IPS DF 6.9 (cell line): ENCODE measurements at places on chromosomes 6 and 20.

- no peak for DNase-seq
These were observed 225.9 kb downstream of the NKAIN2 start for GRCh38 chr6:124029567-124029966.

- no peak for DNase-seq
These were observed 27.3 kb downstream of the CDK5RAP1 start for GRCh38 chr20:33373735-33374605.

GRCh38 chr20:18258126-18258860, 30.0 kb upstream of the ZNF133 start:
- no peak for DNase-seq

DNA sequence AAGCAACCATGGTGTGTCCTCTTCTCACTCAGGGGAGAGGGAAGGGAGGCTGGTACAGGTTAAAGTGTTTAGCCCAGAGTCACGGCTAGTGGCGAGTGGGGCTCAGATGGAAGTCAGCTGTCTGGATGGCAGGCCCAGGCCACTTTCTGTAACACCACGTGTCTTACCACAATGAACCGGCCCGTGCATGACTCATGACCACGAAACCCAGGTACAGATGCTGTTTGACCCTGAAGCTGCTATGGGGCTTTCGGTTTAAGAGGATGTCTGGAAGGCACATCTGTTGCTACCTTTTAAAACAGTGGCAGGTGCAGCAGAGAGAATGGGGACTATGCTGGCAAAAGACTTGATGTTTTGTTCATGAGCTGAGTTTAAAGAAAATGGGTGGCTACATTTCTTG, 36.5 kb upstream of the MPC1 start:
- no peak for DNase-seq

- no peak for DNase-seq
These were observed 613.5 kb downstream of the C6orf118 start for GRCh38 chr6:164695896-164696295.

DNA sequence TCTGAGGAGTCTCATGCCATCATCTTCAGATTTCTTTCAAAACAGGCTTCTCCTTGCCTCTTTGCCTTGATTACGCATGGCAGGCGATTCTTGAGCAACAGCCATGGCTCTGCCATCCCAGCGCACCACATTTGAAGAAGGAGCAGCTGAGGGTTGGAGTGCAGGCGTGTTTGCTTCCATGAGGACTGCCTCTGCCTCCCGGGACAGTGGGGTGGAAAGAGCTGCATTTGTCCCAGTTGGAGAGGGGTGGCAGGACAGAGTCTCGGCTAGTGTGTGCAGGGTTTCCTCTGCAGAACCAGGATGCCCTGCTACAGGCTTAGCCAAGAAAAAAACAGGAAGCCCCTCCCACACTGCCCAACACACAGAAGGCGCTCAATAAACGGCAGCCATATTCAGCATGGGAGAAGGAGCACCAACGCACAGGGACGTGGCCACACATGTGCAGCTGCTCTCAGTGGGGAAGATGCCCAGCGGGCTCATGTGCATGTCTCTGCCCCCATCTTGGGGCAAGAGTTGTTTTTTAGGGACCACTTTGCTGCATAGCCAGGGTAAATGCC, 36.6 kb downstream of the IRF4 start:
- DNase-seq, result no peak

DNA sequence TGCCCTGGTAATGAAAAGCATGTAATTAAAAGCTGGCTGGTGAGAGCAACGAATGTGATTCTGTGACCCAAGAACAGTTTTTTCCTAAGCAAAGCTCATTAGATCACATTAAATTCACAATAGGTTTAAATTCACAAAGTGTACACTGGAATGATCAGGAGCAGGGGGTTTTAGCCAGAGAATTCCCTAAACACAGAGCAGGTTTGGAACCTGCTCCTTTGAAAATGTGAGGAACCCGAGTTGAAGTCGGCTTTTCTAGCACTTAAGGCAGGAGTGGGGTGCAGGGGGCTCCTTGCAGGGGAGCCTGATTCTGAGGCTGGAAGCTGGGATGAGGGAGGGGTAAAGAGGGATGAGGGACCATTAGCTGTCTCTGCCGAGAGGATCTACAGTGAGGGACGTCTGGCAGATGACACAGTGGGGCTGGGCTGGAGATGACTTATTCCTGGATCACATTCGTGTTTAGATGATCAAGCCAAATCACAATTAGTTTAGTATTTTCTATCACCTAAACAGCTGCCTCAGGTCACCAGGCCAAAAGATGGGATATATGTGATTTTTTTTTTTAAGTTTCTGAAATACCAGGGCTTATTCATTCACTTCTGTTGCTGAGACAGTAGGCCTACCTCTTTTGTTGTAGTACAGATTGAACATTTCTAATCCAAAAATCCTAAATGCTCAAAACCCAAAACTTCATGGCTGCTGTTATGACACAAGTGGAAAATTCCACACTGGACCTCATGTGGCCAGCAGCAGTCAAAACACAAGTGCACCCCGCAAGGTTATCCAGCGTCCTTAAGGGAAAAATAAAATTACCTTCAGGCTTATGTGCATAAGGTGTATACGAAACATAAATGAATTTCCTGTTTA, 93.1 kb upstream of the HIVEP1 start:
- DNase-seq, result no peak

DNA sequence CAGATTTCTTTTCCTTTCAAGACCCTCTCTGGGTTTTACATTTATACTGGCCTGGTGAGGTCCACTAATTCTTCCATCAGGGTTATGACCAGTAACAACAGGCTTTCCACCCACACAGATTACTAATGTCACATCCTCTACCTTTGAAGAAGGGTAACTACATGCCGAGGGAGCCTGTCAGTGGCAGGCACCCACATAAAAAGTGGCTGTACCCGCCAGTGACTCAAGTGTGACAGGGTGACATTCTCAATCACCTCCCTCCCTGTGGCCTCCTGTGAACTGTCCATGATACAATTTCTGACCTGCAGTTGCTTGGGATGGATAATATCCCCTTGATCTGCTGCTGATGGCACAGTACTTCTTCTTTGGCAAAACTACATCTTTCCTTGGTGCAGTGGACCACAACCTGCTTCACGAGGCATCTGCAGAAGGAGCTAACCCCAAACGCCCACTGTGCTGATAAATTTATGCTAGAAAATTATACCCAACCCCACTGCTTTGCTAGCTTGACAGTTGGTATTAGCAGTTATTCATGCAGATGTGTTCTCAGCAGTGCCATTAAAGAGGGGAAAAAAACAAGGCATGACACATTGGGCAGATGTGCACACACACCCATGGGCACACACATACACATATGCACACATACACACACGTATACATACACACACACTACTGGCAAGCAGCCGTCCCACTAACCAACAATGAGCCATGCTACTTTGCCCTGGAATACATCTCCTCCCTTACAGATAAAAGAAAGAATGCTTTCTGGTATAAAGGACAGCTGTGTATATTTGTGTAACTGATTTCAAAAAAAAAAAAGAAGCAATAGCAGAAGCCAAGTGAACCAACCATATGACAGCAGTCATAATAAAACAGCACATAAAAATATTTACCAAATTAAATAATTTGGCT, 20.8 kb downstream of the GFOD1 start:
- DNase-seq, result no peak

DNA sequence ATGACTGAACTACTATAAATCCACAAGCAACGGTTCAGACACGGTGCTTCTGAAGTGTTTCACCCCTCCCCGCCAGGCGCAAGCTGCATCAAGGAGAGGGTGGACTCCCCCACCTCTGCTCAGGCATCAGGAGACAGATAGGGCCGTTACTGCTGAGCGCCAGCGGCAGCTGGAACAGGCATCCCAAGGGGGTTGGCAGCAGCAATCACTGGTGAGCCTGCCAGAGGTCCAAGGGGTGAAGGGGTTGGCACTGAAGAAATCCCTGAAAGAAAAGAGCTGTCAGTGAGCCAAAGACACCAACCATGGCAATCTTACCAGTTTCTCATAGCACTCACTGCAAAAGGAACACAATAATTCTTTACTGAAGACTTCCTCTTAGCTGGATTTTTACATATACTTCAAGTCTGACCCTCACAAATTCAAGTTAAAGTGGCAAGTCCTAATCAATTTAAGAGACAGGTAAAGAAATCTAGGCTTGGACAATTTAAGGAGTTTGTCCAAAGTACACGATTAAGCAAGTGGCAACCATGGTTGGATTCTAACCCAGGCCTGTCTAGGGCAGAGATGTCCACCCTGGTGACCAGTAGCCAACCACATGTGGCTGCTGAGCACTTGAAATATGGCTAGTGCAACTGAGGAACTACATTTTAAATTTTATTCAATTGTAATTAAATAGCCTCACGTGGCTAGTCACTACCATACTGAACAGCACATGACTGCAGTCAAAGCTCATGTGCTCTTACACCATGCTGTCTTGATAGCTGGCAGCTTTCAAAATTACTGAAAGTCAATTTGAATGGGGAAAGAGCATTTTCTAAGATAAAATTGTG, 21.7 kb upstream of the TBC1D20 start:
- no peak for DNase-seq

DNA sequence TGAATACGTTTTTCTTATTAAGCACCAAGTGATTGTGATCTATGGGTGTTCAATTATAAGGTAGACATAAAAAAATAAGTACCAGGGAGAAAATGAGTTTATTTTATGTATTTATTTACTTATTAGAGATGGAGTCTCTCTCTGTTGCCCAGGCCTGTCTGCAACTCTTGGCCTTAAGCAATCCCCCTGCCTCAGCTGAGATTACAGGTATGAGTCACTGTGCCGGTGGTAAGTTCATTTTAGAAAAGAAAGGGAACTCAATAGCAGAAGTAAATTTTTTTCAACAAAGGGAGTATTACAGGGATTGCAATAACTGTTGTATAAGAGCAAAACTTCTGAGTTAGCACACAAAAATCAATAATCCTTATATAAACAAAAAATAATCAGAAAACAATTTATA, 98.7 kb upstream of the FUT9 start:
- no peak for DNase-seq

- peak; percentile 31 for DNase-seq
These were observed 51.7 kb downstream of the CHMP4B start for GRCh38 chr20:33862709-33863403.

- DNase-seq, result no peak
These were observed 68.1 kb upstream of the SNRPB2 start for GRCh38 chr20:16661756-16662155.

GRCh38 chr6:83431545-83432155, 799 bp upstream of the ME1 start:
- DNase-seq, result no peak

DNA sequence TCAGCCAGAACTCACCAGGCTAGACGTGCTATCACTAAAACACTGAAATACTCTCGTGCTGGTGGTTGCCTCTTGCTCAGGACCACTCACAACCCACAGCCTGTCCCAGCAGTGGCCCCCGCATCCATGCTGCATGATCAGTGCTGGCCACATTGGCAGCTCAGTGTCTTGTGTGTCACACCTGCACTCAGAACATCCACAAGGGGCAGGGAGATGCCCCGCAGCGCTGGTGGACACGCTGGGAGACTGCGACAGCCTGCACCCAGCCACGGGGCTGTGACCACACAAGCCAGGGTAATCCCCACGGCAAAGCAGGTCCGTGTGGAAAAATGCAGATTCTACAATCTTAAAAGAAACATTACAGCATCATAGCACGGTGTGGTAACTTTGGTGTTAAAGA, 23.9 kb upstream of the APMAP start:
- DNase-seq, result no peak

GRCh38 chr6:132147530-132148011, 196.4 kb upstream of the CCN2 start:
- DNase-seq, result no peak

DNA sequence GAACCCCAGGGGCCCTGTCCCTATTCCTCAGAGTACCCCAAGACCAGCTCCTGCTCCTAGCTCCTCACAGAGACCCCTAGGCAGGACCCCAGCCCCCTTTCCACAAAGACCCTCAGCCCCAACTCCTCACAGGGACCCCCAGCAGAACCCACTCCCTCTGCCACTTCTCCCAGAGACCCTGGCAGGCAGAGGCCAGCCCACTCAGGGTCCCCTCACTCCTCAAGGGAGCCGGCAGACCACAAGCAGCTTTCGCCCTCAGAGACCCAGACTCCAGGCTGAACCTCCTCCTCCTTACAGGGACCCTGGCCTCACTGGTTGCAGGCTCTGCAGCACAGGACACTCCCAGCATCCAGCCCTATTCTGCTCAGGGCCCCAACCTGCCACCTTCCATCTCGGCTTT, 575 bp downstream of the SLC44A4 start:
- DNase-seq, result no peak

GRCh38 chr20:13085275-13085674, 76.5 kb downstream of the SPTLC3 start:
- DNase-seq, result no peak

- DNase-seq, result no peak
These were observed 153.0 kb downstream of the BCAS1 start for GRCh38 chr20:53917145-53918019.

- DNase-seq, result no peak
These were observed 52.7 kb downstream of the TXLNB start for GRCh38 chr6:139239064-139239463.

DNA sequence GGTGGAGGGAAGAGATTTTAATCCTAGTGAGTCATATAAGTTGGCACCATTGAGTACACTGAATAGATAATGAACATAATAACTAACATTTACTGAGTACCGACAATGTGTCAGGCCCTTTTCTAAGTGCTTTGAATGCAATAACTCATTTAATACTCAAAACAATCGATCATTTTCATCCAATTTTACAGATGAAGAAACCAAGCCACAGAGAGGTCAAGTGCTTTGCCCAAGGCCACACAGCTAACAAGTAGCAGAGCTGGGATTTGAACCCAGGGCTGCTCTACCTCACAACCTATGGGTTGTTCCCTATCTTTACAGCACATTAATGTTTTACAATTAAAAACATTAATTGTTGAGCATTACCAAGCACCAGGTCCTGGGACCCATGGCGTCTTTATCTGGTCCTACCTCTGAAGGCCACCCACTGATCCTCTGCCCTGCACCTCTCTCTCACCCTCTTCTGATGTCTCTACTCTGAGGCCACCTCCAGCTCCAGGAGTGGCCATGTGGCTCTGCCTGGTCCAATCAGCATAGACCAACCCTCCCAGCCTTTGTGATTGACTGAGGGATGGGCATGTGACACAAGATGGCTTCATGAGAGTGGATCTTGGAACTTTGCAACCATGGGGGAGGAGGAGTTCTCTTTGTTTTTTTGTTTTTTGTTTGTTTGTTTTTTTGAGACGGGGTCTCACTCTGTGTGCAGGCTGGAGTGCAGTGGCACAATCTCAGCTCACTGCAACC, 83.9 kb downstream of the KCNB1 start:
- no peak for DNase-seq

DNA sequence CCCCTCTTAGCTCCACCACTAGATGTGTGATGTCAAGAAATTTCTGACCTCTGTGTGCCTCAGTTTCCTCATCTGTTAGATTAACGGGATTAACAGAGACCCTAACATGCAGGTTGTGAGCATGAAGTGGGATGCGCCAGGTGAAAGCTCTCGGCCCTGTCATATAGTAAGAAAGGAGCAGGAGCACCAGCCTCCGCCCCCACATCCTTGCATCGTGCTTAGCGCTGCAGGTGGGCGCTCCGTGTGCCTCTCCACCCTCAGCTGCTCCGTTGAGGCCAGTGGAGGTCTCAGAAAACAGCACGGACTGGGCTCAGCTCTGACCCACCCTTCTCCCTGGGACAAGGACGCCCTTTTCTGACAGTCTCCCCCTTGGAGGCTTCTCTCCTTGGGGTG, 63.4 kb downstream of the TCP11 start:
- DNase-seq, result no peak

GRCh38 chr6:127195833-127196232, 70.8 kb upstream of the RNF146 start:
- DNase-seq, result no peak

GRCh38 chr6:100574836-100575235, 110.1 kb upstream of the SIM1 start:
- no peak for DNase-seq

GRCh38 chr20:50460608-50461267, 49.4 kb upstream of the PTPN1 start:
- peak; percentile 61 for DNase-seq
